ENCODE measurements at places on chromosomes 1 and 21. TPM values are rescaled to one million over a fixed set of nuclear protein-coding genes. Genes with fewer than 3 reads are reported as not detected.

DNA sequence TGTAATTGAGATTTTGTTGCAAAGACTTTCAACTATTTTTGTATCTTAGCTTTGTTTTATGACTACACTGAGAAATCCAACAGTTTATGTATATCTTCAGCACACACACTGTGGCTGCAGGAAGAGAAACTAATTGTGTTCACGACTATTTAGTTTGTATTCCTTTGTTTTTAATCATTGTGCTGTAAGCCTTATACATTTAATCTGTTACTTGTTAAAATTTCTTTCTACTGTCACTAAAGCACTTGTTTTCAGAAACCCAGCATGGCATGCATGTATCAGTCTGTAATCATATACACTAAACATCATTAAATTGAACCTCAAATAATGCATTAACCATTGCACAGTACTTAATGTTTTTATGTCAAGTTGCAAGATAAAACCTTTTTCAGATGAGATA, 656 bp downstream of the ANGPTL1 start:
- no peak for DNase-seq
- peaks cover 5% of the 10 kb centered on the region for H3K4me1 ChIP-seq
- H3K36me3 ChIP-seq = peaks cover 4% of the 10 kb centered on the region
- H3K27ac ChIP-seq = no peak overlapping the region
- no peak overlapping the region for H3K4me3 ChIP-seq

DNA sequence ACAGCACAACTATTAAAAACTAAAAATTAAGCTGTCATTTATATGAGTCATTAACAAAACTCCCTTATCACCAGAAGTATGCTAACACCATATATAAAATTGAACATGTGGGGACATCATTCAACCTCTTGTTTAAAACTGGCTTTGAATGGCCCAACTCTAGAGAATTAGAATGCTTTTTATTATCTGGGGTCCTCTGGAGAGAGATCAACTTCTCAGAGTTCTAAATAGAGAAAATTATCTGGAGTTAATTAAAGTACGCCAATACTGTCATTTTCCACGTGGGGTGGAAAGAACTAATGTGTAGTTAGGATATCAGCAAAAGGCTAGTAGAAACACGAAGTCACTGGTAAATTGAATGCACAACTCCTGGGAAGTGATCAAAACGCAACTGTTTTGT, 21.2 kb upstream of the CAPN2 start:
- no peaks in the 10 kb centered on the region for H3K36me3 ChIP-seq
- no peak for DNase-seq
- H3K27ac ChIP-seq = no peak overlapping the region
- no peak overlapping the region for H3K4me3 ChIP-seq

- no peaks in the 10 kb centered on the region for H3K36me3 ChIP-seq
- H3K27me3 ChIP-seq = no peaks in the 10 kb centered on the region
- DNase-seq = no peak
- no peaks in the 10 kb centered on the region for H3K4me1 ChIP-seq
- no peak overlapping the region for H3K27ac ChIP-seq
Observed at GRCh38 chr21:40466893-40467483, 380.0 kb downstream of the DSCAM start.

DNA sequence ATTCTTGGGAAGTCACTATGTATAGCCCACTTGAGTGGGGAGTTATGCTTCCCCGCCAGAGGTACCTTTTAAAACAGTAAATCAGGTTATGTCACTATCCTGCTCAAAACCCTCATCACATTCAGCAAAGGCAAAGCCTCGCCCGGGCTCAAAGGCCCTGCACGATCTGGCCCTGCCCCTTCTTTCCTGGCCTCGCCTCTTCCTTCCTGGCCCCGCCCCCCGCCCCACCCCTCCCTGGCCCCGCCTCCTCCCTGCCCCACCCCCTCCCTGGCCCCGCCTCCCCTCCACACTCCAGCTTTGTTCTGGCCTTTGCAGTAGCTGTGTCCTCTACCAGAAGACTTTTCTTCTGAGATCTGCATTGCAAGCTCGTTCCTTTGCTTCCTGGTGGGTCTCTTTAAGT, 6.6 kb downstream of the LDLRAD2 start:
- no peak for DNase-seq
- H3K36me3 ChIP-seq = peaks cover 20% of the 10 kb centered on the region
- peaks cover 3% of the 10 kb centered on the region for H3K27me3 ChIP-seq
- H3K27ac ChIP-seq = no peak overlapping the region
- peaks cover 6% of the 10 kb centered on the region for H3K4me1 ChIP-seq

DNA sequence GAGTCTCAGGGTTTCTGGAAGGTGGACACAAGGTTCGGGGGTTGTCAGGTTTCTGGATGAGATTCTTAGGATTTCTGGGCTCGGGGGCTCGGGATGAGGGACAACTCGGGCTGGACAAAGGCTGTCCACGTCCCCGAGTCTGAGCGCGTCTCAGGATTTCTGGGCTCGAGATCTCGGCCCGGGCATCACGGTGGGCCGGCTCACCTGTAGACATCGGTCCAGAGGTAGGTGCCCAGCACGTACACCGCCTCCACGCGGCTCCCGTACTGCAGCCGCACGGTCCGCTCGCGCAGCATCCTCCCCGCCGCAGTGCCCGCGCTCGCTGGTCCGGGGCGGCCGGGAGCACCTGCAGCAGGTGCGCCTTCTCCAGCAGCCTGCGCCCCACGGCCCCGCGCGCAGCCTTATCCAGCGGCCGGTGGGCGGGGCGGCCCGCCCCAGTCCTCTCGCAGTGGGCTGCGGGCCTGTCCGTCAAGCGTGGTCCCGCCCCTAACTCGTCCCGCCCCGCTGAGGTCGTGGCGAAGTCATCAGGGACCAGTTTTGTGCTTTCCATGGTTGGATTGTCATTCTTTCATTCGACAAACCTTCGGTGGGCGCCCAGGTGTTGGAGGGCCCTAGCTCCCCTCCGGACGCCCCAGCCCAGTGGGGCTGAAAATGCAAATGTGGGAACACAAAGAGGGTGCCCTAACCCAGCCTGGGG, at the start of gene PADI2:
Gene PADI2, minus strand, starts transcription at position 376 of the 697 bp plus-strand sequence. Its CDS starts 80 bp downstream, at position 296.
- H3K27me3 ChIP-seq = peaks cover 47% of the 10 kb centered on the region
- H3K27ac ChIP-seq = no peak within 1 kb of the TSS
- DNase-seq = peak; percentile 12

GRCh38 chr1:58566339-58566738, 10.7 kb downstream of the TACSTD2 start:
- no peaks in the 10 kb centered on the region for H3K4me1 ChIP-seq
- no peak overlapping the region for H3K27ac ChIP-seq
- no peak for DNase-seq
- H3K27me3 ChIP-seq = peaks cover 28% of the 10 kb centered on the region
- no peak overlapping the region for H3K4me3 ChIP-seq

GRCh38 chr1:7388141-7388487, 383.0 kb upstream of the VAMP3 start:
- no peak for DNase-seq
- H3K27me3 ChIP-seq = no peaks in the 10 kb centered on the region
- H3K4me1 ChIP-seq = peaks cover 12% of the 10 kb centered on the region
- no peaks in the 10 kb centered on the region for H3K36me3 ChIP-seq
- H3K4me3 ChIP-seq = no peak overlapping the region

GRCh38 chr1:228937851-228938536, 202.7 kb downstream of the RHOU start:
- no peaks in the 10 kb centered on the region for H3K36me3 ChIP-seq
- H3K4me1 ChIP-seq = no peaks in the 10 kb centered on the region
- H3K27me3 ChIP-seq = peaks cover 11% of the 10 kb centered on the region

- no peaks in the 10 kb centered on the region for H3K4me1 ChIP-seq
- no peaks in the 10 kb centered on the region for H3K36me3 ChIP-seq
- no peak overlapping the region for H3K4me3 ChIP-seq
- H3K27me3 ChIP-seq = peaks cover 64% of the 10 kb centered on the region
Observed at GRCh38 chr1:202194328-202194648, 689 bp downstream of the LGR6 start.

- no peak for DNase-seq
- H3K36me3 ChIP-seq = no peaks in the 10 kb centered on the region
- H3K4me1 ChIP-seq = no peaks in the 10 kb centered on the region
- no peaks in the 10 kb centered on the region for H3K27me3 ChIP-seq
Observed at GRCh38 chr1:169681140-169681539, 30.3 kb downstream of the SELL start.

GRCh38 chr1:150268340-150268704, 494 bp downstream of the APH1A start:
- peaks cover 22% of the 10 kb centered on the region for H3K36me3 ChIP-seq
- DNase-seq = no peak
- H3K27me3 ChIP-seq = no peaks in the 10 kb centered on the region
- peaks cover 6% of the 10 kb centered on the region for H3K4me1 ChIP-seq
- peak overlapping the region; percentile 87 for H3K27ac ChIP-seq

DNA sequence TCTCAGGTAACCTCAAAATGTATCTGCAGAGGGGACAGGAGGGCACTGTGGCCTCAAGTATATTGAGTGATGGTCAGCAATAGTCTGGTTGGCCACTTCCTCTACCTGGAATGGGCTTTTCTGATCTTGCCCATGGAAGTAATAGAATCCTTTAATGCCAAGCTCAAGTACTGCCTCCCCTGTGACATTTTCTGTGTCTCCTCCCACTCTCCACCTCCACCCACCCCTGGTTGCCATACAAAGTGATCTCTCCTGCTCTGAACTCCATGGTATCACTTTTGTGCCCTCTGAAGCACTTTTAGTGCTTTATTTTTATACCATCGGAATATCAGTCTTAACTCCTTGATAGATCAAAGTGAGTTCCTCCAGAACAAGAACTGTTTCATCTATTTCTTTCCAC, 9.2 kb upstream of the NOS1AP start:
- no peak overlapping the region for H3K27ac ChIP-seq
- no peak overlapping the region for H3K4me3 ChIP-seq
- peaks cover 1% of the 10 kb centered on the region for H3K4me1 ChIP-seq
- H3K27me3 ChIP-seq = peaks cover 14% of the 10 kb centered on the region

- no peak for DNase-seq
- H3K4me1 ChIP-seq = no peaks in the 10 kb centered on the region
- H3K4me3 ChIP-seq = no peak overlapping the region
- no peak overlapping the region for H3K27ac ChIP-seq
Observed at GRCh38 chr1:152519851-152520250, 5.6 kb downstream of the CRCT1 start.

GRCh38 chr1:2983706-2984398, 37.4 kb upstream of the ACTRT2 start:
- DNase-seq = no peak
- H3K4me3 ChIP-seq = no peak overlapping the region
- no peak overlapping the region for H3K27ac ChIP-seq
- no peaks in the 10 kb centered on the region for H3K27me3 ChIP-seq
- no peaks in the 10 kb centered on the region for H3K4me1 ChIP-seq

- no peak for DNase-seq
- H3K4me3 ChIP-seq = no peak overlapping the region
- H3K4me1 ChIP-seq = no peaks in the 10 kb centered on the region
- no peak overlapping the region for H3K27ac ChIP-seq
- no peaks in the 10 kb centered on the region for H3K36me3 ChIP-seq
- H3K27me3 ChIP-seq = no peaks in the 10 kb centered on the region
Observed at GRCh38 chr1:166253076-166253779, 86.4 kb upstream of the FAM78B start.

GRCh38 chr1:91569411-91570119, 68.9 kb downstream of the CDC7 start:
- no peak overlapping the region for H3K4me3 ChIP-seq
- no peaks in the 10 kb centered on the region for H3K27me3 ChIP-seq
- no peaks in the 10 kb centered on the region for H3K36me3 ChIP-seq
- peaks cover 17% of the 10 kb centered on the region for H3K4me1 ChIP-seq
- peak; percentile 93 for DNase-seq

DNA sequence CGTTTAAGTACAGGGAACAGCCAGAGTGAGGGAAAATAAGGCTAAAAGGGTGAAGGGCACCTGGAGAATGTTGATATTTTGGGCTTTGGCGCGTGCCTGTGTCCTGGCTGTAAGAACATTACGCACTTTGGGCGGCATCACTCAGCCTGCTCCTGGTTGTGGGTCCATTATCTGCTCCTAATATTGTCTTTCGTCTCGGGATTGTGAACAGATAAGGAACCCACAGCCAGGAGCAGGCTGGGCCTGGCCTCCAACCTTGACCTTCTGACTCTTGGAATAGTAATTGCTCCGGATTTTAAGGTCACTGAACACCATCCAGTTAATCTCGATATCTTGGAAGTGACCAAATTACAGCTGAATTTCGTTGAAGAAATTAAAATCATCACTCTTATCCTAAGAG, 61.9 kb downstream of the TCP10L start:
- no peaks in the 10 kb centered on the region for H3K36me3 ChIP-seq
- H3K27ac ChIP-seq = no peak overlapping the region
- H3K27me3 ChIP-seq = no peaks in the 10 kb centered on the region
- DNase-seq = no peak
- peaks cover 17% of the 10 kb centered on the region for H3K4me1 ChIP-seq

DNA sequence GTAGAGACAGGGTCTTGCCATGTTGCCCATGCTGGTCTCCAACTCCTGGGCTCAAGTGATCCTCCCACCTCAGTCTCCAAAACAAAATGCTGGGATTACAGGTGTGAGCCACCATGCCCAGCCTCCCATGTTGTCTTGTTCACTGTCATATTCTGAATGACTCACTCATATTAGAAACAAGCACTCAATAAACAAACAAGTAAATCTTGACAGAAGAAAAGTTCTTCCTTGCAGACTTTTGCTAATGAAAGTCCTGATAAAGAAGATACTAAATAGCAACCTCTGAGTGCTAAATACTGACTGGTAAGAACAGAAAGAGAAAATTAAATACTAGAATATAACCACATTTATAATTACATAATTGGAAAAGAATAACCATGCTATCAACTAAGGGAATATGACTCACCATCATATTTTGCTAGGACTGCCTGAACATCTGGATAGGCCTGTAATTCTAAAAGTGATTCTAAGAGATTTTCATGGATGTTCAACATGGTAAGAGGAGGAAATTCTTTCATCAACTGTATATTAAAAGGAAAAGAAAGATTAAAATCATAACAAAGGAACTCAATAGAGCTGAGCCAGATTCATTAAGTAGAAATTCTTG, 37.3 kb downstream of the ST7L start:
- peak; percentile 23 for DNase-seq
- H3K4me1 ChIP-seq = peaks cover 6% of the 10 kb centered on the region
- no peak overlapping the region for H3K4me3 ChIP-seq
- no peaks in the 10 kb centered on the region for H3K27me3 ChIP-seq

- H3K27me3 ChIP-seq = no peaks in the 10 kb centered on the region
- peaks cover 5% of the 10 kb centered on the region for H3K4me1 ChIP-seq
- no peaks in the 10 kb centered on the region for H3K36me3 ChIP-seq
Observed at GRCh38 chr1:1069056-1069710, 4.9 kb downstream of the RNF223 start.

GRCh38 chr1:1262758-1263157, 10.9 kb downstream of the UBE2J2 start:
- peaks cover 40% of the 10 kb centered on the region for H3K4me1 ChIP-seq
- H3K36me3 ChIP-seq = peaks cover 57% of the 10 kb centered on the region
- peak overlapping the region; percentile 98 for H3K27ac ChIP-seq
- H3K27me3 ChIP-seq = no peaks in the 10 kb centered on the region
- no peak overlapping the region for H3K4me3 ChIP-seq

- H3K4me1 ChIP-seq = peaks cover 8% of the 10 kb centered on the region
- H3K36me3 ChIP-seq = peaks cover 56% of the 10 kb centered on the region
- no peaks in the 10 kb centered on the region for H3K27me3 ChIP-seq
- no peak for DNase-seq
Observed at GRCh38 chr1:228278432-228278941, 70.6 kb downstream of the OBSCN start.

GRCh38 chr21:45615145-45615711, 28.3 kb upstream of the PCBP3 start:
- peak; percentile 31 for DNase-seq
- H3K4me1 ChIP-seq = peaks cover 13% of the 10 kb centered on the region
- H3K27me3 ChIP-seq = peaks cover 40% of the 10 kb centered on the region

The SLC45A3 gene
- total RNA-seq = 1.1 TPM

The TACSTD2 gene
- total RNA-seq = not detected

The TNFSF18 gene
- 0.28 TPM for total RNA-seq

The OR14I1 gene
- total RNA-seq = not detected

The A3GALT2 gene
- total RNA-seq = not detected

The S100A9 gene
- not detected for total RNA-seq

The GLMN gene
- 11.9 TPM for total RNA-seq

The OVAAL gene
- not detected for total RNA-seq

The RGSL1 gene
- total RNA-seq = not detected

The ATP1A1 gene
- 116 TPM for total RNA-seq

The CD247 gene
- not detected for total RNA-seq

Data from IMR-90 (cell line).